ENCODE measurements at places on chromosomes 3 and 15.

- DNase-seq: no peak
Measured at GRCh38 chr3:26102376-26102775, 312.5 kb downstream of the OXSM start.

GRCh38 chr3:15345608-15346137, 13.3 kb upstream of the SH3BP5 start:
- no peak for DNase-seq

DNA sequence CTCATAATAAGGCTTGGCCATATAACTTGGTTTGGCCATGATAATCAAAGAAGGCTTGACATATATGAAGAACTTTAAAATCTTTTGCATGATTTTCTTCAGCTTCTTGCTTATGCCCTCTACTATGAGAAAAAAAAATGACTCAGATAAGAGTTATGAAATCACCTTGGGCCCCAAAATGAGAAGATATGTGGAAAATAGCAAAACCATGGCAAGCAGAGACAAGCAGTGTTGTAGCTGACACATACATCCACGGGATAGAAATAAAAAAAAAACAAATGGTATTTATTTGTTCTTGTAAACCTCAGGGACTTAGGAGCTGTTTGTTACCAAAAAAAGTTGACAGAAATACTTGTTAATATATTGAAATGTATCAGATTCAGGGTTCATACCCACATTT, 614.8 kb upstream of the BCHE start:
- DNase-seq: no peak

DNA sequence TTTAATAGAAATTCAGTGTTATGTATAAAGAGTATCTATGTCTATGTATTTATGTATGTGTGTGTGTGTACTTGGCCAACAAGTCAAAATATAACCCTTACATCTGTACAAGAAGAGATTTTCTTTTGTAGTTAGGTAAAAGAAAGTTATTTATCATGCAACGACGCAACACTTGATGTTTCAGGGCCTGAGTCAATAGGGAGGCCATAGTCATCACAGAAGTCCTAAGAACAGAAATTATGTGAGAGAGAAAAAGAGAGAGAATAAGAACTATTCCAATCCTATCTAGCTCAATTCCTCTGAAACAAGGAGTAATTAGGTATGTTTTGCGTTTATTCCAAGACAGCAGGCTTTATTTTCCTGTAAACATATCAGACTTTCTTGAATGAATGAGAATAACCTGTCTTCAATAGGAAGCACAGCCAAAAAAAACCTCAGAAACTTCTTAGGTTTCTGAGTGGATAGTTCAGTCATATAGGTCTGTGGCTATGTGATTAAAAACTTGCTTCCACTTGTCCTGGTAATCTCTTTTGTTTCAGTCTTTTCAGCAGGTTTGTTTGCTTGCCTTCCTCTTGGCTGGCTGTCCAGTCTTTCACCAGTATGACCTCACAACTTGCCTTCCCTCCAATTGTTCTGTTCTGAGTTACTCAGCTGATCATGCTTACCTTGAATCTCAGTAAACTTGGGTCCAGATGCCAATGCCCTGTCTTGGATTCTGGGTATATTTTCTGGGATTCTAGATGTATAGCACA, 382.4 kb upstream of the GBE1 start:
- no peak for DNase-seq

DNA sequence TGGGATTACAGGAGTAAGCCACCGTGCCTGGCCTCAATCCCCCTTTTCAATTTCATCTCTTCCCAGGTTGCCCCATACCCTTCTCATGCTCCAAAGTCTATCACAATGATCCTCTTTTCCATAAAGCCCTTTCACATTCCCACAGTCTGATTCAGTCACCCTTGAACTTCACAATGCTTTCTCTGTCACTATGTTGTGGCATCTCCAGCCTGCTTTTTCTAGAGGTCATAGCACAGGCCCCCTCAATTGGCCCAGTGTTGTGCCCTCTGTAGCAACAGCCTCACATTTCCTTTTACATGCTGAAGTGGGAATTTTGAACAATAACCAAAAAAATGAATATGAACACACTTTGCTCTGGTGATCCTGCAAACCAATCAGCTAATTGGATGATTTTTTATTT, 21.5 kb downstream of the DRD3 start:
- DNase-seq: no peak

Measured in GM12891 (cell line).